CD14-positive monocyte (primary cell): ENCODE measurements at places on chromosomes 1 and 21.
A peak's percentile ranks its signal among the peaks of the same experiment; 100 is the strongest.

DNA sequence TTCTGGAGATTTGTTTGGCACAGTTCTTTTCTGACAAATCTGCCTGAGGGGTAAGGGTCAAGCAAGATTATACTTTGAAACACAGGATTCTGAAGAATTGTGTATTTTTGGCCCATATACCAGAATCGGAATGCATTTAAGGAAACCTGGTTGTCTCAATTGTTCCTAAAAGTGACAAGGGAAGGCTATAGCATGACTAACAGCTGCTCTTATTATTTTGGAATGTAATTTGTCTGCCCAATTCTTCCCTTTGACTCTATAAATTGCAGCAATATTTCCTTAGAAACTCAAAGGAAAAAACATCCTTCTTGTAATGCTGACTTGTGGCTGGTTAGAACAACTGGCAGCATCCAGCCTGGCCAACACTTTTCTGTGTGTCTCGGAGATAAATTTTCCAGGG is 15.8 kb upstream of the VCAM1 start:
- DNase-seq, result no peak

- peak; percentile 88 for DNase-seq
These were observed 17.1 kb upstream of the PROK1 start for GRCh38 chr1:110433803-110434202.

DNA sequence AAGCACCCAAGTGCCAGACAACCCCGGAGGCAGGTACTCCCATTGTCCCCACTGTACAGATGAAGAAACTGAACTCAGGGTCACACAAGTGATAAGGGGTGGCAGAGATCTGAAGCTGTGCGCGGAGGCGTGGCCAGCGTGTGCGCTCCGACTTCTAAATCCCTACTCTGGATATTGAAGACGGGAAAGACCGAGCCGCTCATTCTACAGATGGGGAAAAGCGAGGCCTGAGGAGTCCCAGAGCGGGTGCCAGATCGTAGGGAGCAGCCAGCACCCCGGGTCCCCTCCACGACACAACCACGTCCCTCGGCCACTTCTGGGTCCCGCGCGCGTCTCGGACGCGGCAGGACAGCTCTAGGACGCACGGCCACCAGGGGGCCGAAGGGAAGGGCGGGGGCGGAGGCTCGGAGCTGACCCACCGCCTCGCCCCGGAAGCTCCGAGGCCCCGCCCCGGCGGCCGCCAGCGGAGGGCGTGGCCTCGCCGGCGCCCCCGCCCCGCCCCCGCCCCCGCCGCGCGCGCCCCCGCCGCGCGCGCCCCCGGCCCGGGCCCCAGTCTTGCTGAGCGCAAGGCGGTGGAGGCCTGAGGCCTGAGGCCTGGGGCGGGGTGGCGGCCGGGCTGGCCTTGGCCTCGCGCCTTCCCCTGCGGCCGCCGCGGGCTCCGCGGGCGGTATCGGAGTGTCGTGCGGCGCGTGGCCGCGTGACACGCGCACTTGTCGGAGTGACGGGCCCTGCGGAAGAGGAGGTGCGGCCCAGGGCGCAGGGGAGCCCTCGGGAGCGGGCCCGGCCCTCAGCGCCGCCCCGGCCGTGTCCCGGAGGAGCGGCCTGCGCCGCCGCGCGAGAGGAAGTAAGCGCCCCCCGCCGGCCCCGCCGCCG is at the start of gene H6PD:
H6PD (plus strand) TSS at position 552 of the 873 bp plus-strand sequence. CDS start 10,161 bp downstream, outside the sequence.
- peak; percentile 90 for DNase-seq

DNA sequence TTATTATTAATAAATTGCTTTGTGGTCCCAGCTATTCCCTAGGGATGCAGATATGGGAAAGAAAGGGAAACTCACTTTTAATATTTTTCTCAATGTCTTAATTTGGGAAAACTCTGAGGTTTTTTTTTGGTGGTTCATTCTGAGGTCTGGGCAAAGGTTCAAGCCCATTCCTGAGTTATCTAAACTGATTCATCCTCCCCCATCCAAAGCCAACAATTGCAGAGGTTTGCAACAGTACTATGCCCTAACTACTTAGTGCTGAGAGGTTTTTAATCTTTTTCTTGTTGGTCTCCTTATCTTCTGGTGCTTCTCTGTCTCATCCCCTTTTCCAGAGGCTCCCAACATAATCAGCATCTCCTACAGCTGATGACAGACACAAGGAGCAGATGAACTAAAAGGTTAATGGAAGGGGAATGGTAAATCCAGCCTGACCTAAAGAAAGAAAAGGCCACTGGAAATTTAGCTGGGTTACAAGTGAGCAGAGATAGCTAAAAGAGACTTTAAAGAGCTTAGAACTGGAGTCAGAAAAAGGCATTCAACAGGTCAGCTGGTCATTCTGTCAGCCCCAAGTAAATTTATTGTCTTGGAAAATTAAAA is 390.4 kb downstream of the TGFB2 start:
- DNase-seq, result no peak

- DNase-seq, result no peak
These were observed 41.5 kb upstream of the TENT5B start for GRCh38 chr1:27053977-27054753.

- DNase-seq, result no peak
These were observed 41.6 kb upstream of the MTR start for GRCh38 chr1:236753516-236753915.

- no peak for DNase-seq
These were observed 160.5 kb downstream of the TBX15 start for GRCh38 chr1:118827636-118828035.

- no peak for DNase-seq
These were observed 36.6 kb upstream of the LCE5A start for GRCh38 chr1:152473887-152474537.

DNA sequence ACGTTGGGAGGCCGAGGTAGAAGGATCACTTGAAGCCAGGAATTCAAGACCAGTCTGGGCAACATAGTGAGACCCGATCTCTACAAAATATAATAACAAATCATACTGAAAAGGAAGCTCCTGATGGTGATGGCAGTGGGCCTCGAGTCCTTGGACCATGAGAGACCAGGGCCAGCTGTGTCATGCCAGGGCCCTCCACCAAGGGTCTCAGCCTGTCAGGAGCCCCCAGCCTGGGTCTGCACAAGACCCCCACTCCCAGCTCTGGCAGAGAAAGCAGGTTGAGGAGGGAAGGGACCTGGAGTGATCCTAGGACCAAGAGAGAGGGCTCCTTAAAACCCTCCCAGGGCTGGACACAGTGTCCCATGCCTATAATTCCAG is 6.7 kb upstream of the CTRC start:
- no peak for DNase-seq

DNA sequence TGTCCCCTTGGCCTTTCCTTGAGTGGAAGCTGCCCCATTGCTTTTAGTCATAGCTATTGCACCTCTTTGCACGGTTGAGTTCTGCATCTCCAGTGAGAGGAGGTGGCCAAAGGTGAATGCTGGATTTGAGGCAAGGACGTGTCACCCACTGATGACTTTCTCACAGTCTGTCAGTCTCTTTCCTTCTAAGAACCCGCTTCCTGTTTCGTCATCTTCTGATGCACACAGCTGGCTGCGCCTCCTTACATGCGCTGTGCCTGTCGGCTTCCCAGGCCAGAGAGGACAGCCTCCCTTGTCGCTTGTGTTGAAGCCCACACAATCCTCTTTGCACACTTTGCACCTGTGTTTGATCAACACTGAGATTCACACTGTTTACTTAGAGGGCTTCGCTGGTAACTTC is 41.8 kb upstream of the PWP2 start:
- peak; percentile 46 for DNase-seq

DNA sequence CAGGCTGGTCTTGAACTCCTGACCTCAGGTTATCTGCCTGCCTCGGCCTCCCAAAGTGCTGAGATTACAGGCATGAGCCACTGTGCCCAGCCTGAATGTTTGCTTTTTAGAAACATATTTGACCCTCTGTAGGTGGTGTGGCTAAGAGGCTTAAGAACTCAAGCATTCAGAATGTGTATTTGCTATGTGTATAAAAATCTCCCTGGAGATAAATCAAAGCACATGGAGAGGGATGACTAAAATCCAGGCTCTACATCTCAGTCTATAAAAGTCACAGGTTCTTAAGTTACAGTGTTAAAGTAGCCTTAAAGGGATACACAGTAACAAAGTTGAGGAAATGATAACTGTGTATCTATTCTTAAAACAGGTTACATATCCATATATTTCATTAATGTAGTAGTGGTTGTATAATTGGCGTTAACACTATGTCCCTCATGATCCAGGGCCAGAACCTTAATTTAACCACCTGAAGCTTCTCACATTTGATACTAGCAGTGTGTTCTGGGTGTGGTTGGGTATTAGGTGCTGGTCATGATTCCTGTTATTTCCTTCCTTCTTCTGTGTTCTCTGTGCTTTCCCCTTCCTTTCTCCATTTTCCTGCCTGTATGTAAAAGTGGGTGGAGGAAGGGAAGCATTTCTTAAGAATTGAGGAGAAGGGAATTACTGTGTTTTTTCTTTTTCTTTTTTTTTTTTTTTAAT is 16.2 kb downstream of the GIPC2 start:
- no peak for DNase-seq

DNA sequence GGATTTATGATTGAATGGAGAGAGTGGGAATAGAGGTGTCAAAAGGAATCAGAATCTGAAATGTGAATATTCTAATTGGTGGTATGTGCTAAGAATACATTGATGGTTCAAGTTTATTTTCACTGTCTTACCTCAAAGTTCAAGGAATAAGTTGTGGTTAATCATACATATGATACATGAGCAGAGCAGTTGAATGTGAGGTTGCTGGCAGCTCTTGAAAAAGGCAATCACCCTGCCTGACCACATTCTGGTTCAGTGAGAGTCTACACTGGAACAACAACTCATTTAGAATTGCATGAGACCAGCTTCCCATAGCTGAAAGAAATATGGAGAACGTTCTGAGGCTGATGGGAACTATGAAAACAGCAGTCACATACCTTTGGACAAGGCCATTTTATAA is 68.3 kb upstream of the ARHGAP29 start:
- DNase-seq, result no peak

- DNase-seq, result peak; percentile 83
These were observed 520 bp upstream of the MR1 start for GRCh38 chr1:181033128-181033798.

DNA sequence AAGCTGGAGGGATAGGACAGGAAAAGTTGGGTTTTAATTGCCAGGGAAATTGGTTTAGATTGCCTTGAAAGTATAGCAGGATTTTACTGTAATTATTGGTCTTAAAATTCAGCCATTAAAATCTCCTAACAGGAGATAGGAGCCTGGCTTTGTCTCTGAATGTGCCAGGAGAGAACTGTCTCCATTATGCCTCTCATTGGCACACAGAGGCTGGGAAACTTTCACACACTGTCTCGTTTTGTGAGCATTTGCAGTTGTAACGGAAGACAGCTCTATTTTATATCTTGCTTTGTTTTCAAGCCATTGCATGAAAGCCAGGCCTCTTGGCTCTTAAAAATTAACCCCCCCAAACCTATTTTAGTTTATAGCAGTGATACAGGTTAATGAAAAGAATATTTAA is 12.5 kb downstream of the DNAJC6 start:
- DNase-seq, result no peak

GRCh38 chr1:168081373-168082007 is 55.2 kb downstream of the GPR161 start:
- DNase-seq, result peak; percentile 78

GRCh38 chr1:220803401-220804201 is 16.9 kb downstream of the MTARC1 start:
- DNase-seq, result no peak

- no peak for DNase-seq
These were observed 164.6 kb upstream of the GJB5 start for GRCh38 chr1:34590211-34590623.

GRCh38 chr1:81679942-81680341 is 120.8 kb upstream of the ADGRL2 start:
- DNase-seq, result no peak

DNA sequence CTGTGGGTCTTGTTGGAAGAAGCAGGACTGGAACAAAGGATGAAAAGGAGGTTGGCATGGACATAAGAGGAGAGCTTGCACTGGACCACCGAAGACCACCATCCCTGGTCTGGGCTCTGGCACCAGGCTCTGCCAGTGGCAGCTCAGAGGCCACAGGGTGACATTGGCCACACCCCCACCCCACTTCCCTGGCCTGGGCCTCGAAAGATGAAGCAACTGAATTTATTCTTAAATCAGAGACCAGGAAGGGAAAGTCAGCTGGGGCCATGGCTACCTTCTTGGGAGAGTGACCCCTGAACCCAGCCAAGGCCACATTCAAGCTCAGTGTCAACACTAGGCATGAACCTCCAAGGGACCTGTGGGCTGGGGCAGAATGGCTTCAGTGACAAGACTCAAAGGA is 4.0 kb downstream of the KLHDC7A start:
- DNase-seq, result no peak

DNA sequence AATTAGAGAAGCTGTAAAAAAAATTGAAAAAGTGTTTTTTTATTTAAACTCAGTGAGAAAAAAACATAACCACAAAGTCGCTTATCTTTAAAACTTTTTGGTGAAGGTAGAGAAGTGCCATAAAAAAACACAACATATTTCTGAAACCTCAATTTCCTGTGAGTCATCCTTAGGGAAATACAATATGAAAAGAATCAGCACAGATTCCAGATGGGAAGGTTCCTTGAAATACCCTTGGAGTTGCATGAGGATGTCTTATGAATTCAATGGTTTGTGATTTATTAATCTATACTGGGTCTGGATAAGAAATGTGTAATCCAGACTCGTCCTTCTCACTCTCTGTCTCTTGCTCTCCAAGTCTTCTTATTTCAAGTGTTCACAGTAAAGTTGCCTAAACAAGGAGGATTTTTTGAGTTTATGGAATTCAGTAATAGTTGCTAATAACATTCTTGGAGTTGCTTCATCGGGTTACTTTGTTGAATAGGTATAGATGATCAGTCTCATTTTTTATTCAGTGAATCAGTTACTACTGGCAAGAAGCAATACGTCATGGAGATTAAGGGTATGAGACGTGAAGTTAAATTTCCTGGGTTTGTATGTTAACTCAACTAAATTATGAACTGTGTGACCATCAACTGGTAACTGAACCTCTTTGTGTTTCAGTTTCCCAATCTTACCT is 191.4 kb downstream of the KCNK2 start:
- no peak for DNase-seq

- DNase-seq, result no peak
These were observed 41.0 kb upstream of the ACTRT2 start for GRCh38 chr1:2980073-2980791.

DNA sequence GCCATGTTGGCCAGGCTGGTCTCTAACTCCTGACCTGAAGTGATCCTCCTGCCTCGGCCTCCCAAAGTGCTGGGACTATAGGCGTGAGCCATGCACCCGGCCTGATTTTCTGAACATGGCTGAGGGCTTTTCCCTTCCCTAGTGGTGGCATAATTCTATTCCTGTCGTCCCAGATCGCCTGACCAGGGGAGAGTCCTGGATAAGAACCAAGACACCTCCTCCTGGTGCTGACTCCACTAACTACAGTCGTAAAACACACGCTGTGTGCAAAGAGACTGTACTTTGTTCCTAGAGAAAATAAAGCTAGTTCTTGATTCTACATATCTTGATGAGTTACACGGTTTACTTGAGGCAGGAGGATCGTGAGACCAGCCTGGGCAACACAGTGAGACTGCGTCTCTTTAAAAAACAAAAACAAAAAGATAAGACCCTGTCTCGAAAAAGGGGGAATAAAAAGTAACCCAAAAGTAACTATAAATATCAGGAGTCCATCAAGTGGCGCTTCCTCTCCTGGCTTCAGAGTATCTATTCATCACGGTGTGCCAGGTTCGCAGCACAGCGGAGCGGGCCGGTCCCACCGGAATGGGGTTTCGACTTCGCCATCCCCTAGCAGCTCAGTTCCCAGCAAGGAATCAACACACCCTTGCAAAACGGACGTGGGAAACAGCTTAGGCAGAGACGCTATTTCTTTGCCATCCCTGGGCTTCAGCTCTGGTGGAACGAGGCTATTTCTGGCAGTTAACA is 973 bp downstream of the SDF4 start:
- no peak for DNase-seq

GRCh38 chr1:230639714-230640209 is 2.5 kb upstream of the COG2 start:
- no peak for DNase-seq

GRCh38 chr1:29805122-29805895 is 569.0 kb downstream of the PTPRU start:
- no peak for DNase-seq
